Liver (tissue), 10 donors: ENCODE measurements at places on chromosomes 16 and 17. TPM values are rescaled to one million over a fixed set of nuclear protein-coding genes. Genes with fewer than 3 reads are reported as not detected.

GRCh38 chr17:867896-868489, 85.8 kb downstream of the MRM3 start:
- H3K36me3 ChIP-seq, result no peaks in the 10 kb centered on the region
- no peaks in the 10 kb centered on the region for H3K4me1 ChIP-seq

GRCh38 chr16:55204923-55205322, 119.1 kb upstream of the IRX6 start:
- no peaks in the 10 kb centered on the region for H3K36me3 ChIP-seq
- no peaks in the 10 kb centered on the region for H3K27me3 ChIP-seq
- DNase-seq, result no peak

- H3K36me3 ChIP-seq, result peaks cover 12% of the 10 kb centered on the region
- no peak for DNase-seq
- H3K27ac ChIP-seq, result no peak overlapping the region
- no peak overlapping the region for H3K4me3 ChIP-seq
- peaks cover 34% of the 10 kb centered on the region for H3K4me1 ChIP-seq
Observed at GRCh38 chr16:88596483-88596882, 26.3 kb downstream of the ZC3H18 start.

- no peak for DNase-seq
- H3K4me3 ChIP-seq, result no peak overlapping the region
- H3K4me1 ChIP-seq, result peaks cover 14% of the 10 kb centered on the region
- H3K36me3 ChIP-seq, result no peaks in the 10 kb centered on the region
Observed at GRCh38 chr17:78390241-78391050, 12.0 kb downstream of the PGS1 start.

GRCh38 chr16:84663433-84664101, 15.3 kb downstream of the KLHL36 start:
- H3K4me1 ChIP-seq, result no peaks in the 10 kb centered on the region
- DNase-seq, result no peak
- no peak overlapping the region for H3K27ac ChIP-seq
- H3K4me3 ChIP-seq, result no peak overlapping the region
- peaks cover 70% of the 10 kb centered on the region for H3K36me3 ChIP-seq

DNA sequence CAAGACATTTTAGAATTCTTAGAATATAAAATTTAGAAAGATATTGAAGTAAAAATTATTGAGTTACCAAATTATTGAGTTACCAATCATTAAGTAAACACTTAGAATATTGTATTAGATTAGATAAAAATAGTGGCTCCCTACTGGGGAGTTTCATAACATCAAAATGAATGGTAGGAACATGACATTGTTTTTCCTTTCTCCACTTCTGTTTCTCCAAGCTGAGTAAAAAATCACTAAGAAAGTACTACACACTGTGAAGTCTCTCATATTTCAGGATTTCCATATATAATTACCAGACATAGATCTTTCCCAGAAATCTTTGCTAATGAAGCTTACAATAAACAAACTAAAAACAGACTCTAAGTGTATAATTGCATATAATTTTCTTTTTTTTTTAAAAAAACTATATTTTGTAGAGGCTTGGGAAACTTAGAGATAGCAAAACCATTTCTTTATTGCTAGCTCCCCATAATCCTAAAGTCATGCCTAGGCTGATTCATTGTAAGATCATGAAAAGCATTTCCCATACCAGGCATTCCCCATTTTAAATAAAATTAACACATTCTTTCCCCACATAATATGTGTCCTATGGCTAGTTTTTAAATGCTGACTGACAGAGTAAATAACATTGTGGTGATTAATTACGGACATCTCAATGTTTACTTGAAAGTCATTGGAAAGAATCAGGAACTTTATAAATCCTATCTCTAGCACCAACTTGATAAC, 1408.7 kb upstream of the GOT2 start:
- no peaks in the 10 kb centered on the region for H3K36me3 ChIP-seq
- H3K27me3 ChIP-seq, result no peaks in the 10 kb centered on the region
- no peaks in the 10 kb centered on the region for H3K4me1 ChIP-seq
- no peak overlapping the region for H3K4me3 ChIP-seq
- H3K27ac ChIP-seq, result no peak overlapping the region

DNA sequence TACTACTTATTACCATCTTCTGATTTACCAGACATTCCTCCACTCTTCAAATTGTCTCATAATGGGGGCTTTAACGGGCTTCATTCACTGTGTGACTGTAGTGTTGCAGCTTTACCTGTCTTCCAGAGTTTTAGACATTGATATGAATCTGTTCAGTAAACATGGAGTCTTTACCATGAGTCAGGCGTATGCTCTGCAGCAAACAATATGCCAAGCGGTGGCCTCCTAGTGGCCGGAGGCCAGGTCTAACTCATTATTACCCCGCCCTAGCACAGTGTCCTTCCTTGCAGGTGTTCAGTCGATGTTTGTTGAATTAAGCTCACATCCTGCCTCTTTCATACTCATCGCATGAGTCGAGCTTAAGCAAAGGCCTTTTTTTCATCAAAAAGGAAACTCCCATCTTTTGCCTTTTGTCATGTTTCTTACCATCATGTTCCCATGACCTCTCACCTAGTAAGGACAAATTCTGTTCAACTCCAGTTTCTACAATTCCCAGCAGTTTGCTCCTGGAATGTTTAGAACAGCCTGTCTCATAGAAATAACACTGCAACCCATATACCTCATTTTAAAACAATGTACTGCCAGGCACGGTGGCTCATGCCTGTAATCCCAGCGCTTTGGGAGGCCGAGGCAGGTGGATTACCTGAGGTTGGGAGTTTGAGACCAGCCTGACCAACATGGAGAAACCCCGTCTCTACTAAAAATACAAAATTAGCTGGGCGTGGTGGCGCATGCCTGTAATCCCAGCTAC, 39.4 kb downstream of the TUBD1 start:
- no peak overlapping the region for H3K4me3 ChIP-seq
- peaks cover 7% of the 10 kb centered on the region for H3K4me1 ChIP-seq
- H3K27ac ChIP-seq, result peak overlapping the region; percentile 3
- DNase-seq, result no peak
- no peaks in the 10 kb centered on the region for H3K36me3 ChIP-seq
- H3K27me3 ChIP-seq, result no peaks in the 10 kb centered on the region

DNA sequence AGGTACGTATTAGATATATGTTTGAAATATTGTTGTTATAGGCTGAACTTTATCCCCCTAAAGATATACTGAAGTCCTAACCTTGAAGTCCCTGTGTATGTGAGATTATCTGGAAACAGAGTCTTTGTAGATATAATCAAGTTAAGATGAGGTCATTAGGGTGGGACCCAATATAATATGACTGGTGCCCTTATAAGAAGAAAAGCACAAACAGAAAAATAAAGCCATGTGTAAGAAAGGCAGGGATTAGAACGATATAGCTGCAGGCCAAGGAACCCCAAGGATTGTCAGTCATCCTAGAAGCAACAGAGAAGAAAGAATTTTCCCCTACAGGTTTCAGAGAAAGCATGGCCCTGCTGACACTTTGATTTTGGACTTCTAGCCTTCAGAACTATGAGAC, 95.8 kb downstream of the USP32 start:
- no peak overlapping the region for H3K27ac ChIP-seq
- no peaks in the 10 kb centered on the region for H3K36me3 ChIP-seq
- no peaks in the 10 kb centered on the region for H3K4me1 ChIP-seq
- no peaks in the 10 kb centered on the region for H3K27me3 ChIP-seq

GRCh38 chr16:87383505-87384161, at the start of gene FBXO31:
Gene FBXO31 (minus strand): TSS chr16:87383776. CDS start chr16:87383744, 32 bp downstream.
- peak; percentile 95 for DNase-seq
- no peaks in the 10 kb centered on the region for H3K27me3 ChIP-seq
- peak within 1 kb of the TSS; percentile 77 for H3K4me3 ChIP-seq

DNA sequence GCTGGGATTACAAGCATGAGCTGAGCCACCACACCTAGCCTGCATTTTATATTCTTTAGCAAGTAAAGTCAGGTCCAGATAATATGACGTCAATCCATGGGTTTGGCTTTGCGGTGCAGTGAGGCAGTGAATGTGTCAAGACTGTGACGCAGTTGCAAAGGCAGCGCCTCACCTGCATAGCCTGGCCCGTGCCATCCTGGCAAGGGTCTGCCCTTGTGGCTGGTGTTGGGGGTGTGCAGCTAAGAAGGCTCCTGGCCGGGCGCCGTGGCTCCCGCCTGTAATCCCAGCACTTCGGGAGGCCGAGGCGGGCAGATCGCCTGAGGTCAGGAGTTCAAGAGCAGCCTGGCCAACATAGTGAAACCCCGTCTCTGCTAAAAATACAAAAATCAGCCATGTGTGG, 7.0 kb downstream of the PDF start:
- H3K36me3 ChIP-seq, result peaks cover 36% of the 10 kb centered on the region
- no peak overlapping the region for H3K4me3 ChIP-seq
- no peak overlapping the region for H3K27ac ChIP-seq
- H3K27me3 ChIP-seq, result no peaks in the 10 kb centered on the region
- no peak for DNase-seq
- peaks cover 56% of the 10 kb centered on the region for H3K4me1 ChIP-seq

DNA sequence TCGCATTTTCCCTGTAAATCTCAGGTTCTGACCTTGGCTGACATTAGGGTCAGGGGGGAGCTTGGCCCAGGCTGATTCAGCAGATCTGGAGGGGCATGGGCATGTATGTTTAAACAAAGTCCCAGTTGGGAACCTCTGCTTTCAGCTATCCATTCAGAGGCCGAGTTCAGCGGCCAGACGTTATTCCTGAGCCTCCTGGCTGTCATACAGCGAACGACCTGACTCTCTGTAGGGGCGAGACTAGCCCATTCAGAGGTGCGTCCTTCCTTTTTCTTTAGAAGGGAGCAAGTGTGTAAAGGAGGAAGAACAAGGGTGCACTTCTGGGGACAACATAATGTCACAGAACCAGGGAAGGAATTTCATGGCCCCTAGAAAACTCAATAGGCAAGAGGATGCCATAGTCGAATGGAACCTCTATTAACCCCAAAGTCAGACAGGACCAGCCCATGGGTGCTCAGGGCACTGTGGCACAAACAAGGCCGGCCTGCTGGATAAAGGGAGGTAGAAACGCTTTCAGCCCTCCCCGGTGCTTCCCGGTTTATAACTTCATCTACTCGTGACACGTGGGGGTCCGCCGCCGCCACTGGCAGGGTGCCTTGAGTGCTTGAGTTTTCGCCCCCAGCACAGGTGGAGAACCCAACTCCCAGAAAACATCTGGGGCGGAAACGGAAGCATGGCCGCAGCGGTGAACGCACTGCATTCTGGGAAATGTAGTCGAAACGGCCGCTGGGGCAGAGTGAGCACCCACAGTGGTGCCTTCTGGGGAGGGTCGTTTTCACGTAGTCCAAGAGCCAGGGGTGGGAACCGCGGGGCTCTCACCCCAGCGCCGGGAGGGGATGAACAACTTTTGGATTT, 33.2 kb upstream of the PLCG2 start:
- H3K4me1 ChIP-seq, result no peaks in the 10 kb centered on the region
- H3K27me3 ChIP-seq, result no peaks in the 10 kb centered on the region
- H3K36me3 ChIP-seq, result no peaks in the 10 kb centered on the region
- no peak overlapping the region for H3K27ac ChIP-seq
- peak overlapping the region; percentile 44 for H3K4me3 ChIP-seq

- no peaks in the 10 kb centered on the region for H3K27me3 ChIP-seq
- no peak for DNase-seq
- no peak overlapping the region for H3K4me3 ChIP-seq
- peaks cover 3% of the 10 kb centered on the region for H3K4me1 ChIP-seq
- H3K36me3 ChIP-seq, result no peaks in the 10 kb centered on the region
Observed at GRCh38 chr17:19015428-19015827, 10.9 kb upstream of the FAM83G start.

DNA sequence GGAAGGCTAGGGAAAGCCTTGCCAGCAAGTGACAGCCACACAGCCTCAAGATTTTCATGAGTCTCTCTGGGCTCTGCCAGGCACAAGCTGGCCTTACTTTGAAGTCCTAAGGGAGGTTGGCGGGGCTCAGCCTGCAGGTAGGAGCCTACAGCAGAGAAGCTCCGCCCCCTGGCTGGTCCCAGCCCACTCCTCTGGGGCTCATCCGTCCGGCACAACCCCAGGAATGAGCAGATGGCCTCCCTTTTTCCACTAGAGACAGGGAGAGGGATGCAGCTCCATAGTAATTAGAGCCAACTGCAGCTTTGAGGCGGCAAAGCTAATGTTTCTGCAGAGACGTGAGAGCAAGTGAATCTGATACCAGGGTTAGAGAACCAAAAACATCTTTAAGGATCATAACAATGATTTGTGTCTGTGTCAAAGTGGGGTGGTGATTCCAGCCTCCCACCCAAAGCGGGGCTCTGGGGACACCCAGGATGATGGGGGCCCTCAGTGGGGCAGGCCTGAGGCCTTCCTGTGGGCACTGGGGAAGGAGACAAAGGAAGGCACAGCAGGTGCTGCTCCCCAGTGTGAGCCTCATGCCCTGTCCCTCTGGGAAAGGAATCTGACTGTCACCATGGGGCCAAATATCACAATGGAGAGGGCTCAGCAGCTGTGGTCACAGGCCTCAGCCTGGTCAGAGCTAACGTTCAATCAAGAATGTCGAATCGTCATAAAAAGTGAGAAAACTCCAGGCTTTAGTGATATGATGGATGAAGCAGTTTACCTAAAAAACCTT, 61.5 kb downstream of the RBFOX3 start:
- no peaks in the 10 kb centered on the region for H3K4me1 ChIP-seq
- H3K27ac ChIP-seq, result no peak overlapping the region
- peaks cover 2% of the 10 kb centered on the region for H3K27me3 ChIP-seq
- no peaks in the 10 kb centered on the region for H3K36me3 ChIP-seq

DNA sequence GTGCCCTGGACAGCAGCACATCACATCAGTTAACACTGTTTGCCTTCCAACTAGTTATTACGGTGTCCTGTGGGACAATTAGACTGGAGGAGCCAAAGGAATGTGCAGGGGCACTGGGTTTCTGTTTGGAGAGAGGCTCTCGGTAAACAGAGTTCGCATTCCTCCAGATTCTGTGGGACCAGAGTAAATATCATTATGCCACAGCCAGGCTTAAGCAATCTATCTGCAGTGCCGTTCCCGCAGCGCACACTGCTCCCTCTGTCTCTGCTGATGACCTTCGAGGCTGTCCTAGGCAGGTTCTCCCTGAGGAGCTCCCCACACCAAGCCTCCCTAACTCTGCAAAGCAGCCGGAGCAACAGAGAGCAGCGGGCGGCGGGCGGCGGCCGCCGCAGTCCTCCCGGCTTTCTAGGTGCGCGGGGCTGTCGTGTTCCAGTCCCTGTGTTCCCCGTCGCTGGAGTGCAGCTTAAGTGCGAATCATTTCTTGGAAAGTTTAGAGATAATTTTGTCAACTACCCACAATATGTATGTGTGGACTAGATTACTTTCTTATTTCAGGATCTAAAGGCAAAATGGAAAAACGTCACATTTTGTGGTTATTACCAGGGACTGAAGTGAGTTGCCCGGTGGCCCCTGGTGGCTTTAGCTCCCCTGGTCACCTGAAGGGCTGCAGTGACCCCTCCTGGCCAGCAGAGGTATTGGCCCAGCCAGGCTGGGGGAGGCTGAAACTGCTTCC, 43.3 kb downstream of the PGS1 start:
- no peak overlapping the region for H3K4me3 ChIP-seq
- H3K4me1 ChIP-seq, result peaks cover 9% of the 10 kb centered on the region
- H3K27me3 ChIP-seq, result no peaks in the 10 kb centered on the region
- peaks cover 6% of the 10 kb centered on the region for H3K36me3 ChIP-seq

- no peak for DNase-seq
- H3K27me3 ChIP-seq, result no peaks in the 10 kb centered on the region
- H3K4me1 ChIP-seq, result peaks cover 39% of the 10 kb centered on the region
Observed at GRCh38 chr17:77451245-77451893, 310.6 kb downstream of the SEC14L1 start.

Gene MYO15A
- total RNA-seq, result 0.84 TPM

Gene ZFPM1
- 12.8 TPM for total RNA-seq

Gene INCA1
- 0.28 TPM for total RNA-seq

Gene MON1B
- 7.1 TPM for total RNA-seq

Gene FAM234A
- total RNA-seq, result 29.0 TPM

Gene SIRT7
- 13.5 TPM for total RNA-seq

Gene TMEM220
- 19.6 TPM for total RNA-seq

Gene VMO1
- 1.8 TPM for total RNA-seq

Gene STAC2
- total RNA-seq, result not detected
